ENCODE measurements at places on chromosomes 7 and 10. TPM values are rescaled to one million over a fixed set of nuclear protein-coding genes. Genes with fewer than 3 reads are reported as not detected.
A peak's percentile ranks its signal among the peaks of the same experiment; 100 is the strongest.

DNA sequence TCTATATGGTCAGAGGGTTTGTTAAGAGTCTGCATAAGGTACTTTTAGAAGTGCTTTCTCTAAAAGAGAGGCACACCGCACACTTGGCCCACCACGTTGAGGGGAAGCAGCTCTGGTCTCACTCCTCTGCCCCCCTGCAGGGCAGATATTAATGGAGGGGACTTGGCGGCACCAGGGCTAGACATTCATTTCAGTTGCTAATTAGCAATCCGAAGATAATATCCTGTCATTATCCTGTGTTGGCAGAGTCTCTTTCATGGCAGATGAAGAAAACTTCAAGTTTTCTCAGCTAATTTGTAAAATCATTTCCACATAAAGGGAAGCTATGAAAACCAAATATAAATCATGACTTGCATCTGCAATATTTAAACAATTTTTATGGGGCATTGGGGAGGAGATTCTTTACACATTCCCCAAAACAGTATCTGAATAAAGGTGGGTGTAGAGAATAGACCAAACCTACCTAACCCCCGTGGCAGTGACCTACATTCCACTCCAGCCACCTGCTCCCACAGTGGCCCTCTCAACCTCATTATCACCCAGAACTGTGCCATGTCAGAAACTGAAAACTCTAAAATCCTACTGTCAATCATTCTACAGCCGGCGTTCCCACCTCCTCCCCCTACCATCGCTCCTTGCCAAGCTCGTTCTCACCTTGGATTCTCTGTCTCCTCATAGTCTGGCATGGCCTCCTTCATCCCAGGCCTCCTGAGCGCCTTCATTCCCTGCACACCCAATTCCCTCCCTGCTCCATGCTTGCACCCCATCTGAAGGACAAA lies 54.1 kb upstream of the STK17A start:
- DNase-seq = no peak

DNA sequence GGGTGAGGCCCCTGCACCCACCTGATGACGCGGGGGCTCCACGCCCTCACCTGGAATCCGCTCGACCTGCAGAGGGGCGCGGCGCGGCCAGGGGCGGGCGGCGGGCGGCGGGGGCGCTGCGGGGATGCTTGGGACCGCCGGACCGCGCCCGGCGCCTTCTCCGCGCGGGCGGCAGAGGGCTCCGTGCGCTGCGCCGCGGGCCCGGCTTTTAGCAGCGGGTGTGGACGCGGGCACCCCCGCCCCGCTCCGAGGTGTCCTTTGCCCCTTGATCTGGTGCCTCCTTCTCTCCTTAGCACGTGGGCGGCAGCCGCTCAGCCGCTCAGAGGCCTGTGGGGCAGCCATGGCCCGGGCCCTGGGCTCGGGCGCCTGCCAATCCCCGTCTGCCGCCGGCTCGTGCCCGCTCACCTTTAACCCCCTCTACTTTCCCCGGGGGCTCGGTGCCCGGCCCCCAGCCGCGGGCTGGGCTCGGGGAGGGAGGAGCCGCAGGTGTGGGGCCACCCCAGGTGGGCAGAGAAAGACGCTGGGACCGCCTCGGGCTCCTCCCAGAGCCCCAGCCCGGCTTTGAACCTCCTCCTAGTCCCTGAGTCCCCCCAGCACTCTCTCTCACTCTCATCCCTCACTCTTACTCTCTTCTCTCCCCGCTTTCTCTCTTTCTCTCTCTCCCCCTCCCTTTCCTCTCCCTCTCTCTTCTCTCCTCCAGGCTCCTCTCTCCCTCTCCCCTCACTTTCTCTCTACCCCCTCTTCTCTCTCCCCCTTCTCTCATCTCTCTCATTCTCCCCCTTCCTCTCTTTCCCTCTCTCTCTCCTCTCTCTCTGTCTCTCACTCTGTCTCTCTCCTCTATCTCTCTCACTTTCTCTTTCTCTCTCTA lies 19.7 kb upstream of the VPS37D start:
- DNase-seq = no peak

DNA sequence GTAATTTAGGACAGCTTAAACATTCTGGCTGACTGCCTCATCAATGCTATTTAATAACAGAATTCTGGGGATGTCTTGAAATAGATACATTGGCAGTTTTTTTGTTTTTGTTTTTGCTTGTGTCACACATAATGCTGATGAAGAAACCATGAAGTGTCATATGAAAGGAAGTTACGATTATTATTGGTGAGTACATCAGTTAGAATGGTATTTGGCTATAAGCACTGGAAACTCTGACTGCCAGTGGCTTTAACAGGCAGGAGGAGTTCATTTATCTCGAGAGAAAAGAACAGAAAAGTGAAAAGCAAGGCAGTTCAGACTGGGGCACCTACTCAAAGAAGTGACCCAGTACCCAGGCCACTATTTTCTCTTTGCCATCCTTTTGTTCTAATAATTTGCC lies 18.1 kb downstream of the LSM8 start:
- DNase-seq = no peak

GRCh38 chr10:28284126-28284525 lies 18.7 kb downstream of the MPP7 start:
- DNase-seq = peak; percentile 40

- no peak for DNase-seq
Observed at GRCh38 chr7:128919881-128920799, 9.6 kb upstream of the KCP start.

- DNase-seq = peak; percentile 92
Observed at GRCh38 chr7:33667196-33667595, 238.1 kb upstream of the BMPER start.

- DNase-seq = no peak
Observed at GRCh38 chr10:133489816-133490588, 36.3 kb downstream of the SCART1 start.

Gene PTF1A
- total RNA-seq = not detected

Gene CDK1
- 0.64 TPM for total RNA-seq

Gene SUN3
- 0.51 TPM for total RNA-seq

Gene OR2A5
- not detected for total RNA-seq

Gene CFAP46
- total RNA-seq = 0.38 TPM

Data from bronchial epithelial cell (primary cell).